ENCODE measurements at places on chromosomes 2 and 18.

GRCh38 chr2:237473878-237474441 lies 13.1 kb upstream of the MLPH start:
- no peak for DNase-seq

GRCh38 chr2:147681093-147681492 lies 163.7 kb upstream of the ACVR2A start:
- DNase-seq = no peak

GRCh38 chr2:120150040-120150482 lies 73.1 kb downstream of the TMEM185B start:
- DNase-seq = no peak

- DNase-seq = no peak
Observed at GRCh38 chr18:67957684-67958083, 441.2 kb upstream of the DSEL start.

DNA sequence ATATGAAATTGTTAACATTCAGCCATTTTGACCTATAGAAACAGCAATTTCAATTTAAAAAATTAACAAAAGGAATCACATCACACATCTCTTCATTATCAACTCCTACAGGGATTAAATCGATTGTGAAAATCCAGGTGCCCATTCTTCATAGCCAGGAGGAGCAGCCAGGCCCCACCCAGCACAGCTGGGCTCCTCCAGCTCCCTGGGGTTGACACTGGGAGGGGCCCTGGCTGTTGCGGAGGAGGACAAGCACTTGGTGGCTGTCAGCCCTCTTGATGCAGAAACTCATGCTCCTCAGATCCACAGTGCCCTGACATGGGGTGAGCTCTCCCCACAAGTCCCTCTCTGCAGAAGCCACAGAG lies 99.8 kb downstream of the FAM210A start:
- no peak for DNase-seq

GRCh38 chr18:34322365-34323289 lies 97.9 kb upstream of the NOL4 start:
- no peak for DNase-seq

DNA sequence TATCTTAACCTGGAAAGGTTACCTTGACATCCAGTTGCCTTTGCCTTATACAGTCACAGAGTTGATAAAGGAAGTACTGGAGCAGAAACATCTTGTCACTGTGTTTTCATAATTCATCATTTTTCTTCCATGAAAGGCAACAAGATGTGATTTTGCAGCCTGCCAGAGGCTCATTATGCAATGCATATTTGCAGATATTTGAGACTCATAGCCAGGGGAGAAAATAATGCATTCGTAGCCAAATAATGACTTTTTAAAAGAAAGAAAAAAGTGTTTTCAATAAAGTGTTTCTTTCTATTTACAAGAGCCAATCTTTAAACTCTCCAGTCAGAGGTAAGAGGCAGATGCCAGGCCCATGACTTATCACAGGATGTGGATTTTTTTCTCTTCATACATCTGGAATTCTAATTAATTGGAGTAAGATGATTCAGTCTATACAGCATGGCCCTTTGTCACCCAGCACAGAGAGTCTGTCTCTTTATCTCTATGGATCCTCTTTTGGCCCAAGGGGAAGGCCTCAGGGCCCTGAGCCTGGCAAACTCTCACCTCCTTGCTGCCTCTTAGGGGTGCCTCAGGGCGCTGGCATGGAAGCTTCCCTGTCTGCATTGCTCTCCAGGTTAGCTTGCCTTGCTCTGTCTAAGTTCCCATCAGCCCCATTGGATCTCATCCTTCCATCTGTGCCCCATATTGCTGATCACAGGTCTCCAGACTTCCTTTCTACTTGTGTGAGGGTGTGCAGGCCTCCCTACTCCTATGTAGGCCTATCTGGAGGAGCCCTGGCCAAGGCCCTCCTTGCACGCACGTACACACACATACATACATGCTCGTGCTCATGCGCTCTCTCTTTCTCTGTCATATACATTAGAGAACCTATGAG lies 247.7 kb downstream of the TPGS2 start:
- no peak for DNase-seq

- DNase-seq = no peak
Observed at GRCh38 chr2:121084130-121084680, 200.8 kb downstream of the TFCP2L1 start.

DNA sequence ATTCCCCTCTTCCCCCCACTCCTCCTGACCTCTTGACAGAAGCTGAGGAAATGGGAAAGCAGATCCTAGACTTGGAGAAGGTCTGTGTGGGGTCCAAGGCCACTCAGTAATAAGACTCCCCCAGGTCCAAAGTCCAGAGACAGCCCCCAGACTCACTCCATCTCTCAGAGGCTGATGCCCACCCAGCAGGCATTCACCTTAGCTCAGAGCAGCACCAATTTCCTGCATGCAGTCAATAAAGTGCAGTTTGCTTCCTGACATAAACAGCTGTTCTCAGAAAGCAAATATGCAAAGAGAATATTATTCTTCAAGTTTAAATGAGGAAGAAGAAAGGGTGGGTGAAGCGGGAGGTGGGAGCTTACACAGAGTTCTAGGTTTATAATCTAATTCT lies 84.1 kb upstream of the RTN4 start:
- no peak for DNase-seq

- DNase-seq = no peak
Observed at GRCh38 chr18:68800075-68800474, 2.2 kb downstream of the CCDC102B start.

GRCh38 chr2:182559623-182560022 lies 132.8 kb upstream of the PDE1A start:
- no peak for DNase-seq

- no peak for DNase-seq
Observed at GRCh38 chr2:18219676-18220075, 340.8 kb downstream of the RDH14 start.

DNA sequence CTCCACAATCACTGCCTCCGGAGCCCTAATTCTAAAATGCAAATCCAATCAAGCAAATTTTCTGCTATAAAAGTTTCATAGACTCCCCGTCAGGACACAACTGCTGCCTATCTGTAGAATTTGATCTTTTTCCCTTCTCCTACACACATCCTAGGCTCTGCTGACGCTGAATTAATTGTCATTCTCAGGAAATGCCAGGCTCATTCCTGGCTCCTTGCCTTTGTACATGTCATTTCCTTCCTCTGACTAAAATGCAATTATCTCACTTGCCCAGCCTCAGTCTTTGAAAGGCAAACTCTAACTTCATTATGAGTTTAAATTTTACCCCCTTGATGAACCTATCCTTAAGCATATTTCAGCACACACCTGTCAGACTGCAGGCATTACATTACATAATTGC lies 844.9 kb upstream of the CRIM1 start:
- DNase-seq = no peak

- no peak for DNase-seq
Observed at GRCh38 chr18:78542204-78542603, 437.4 kb upstream of the SALL3 start.

- peak; percentile 37 for DNase-seq
Observed at GRCh38 chr2:231674587-231675338, 33.6 kb upstream of the PTMA start.

- no peak for DNase-seq
Observed at GRCh38 chr2:708667-709066, 31.5 kb upstream of the TMEM18 start.

DNA sequence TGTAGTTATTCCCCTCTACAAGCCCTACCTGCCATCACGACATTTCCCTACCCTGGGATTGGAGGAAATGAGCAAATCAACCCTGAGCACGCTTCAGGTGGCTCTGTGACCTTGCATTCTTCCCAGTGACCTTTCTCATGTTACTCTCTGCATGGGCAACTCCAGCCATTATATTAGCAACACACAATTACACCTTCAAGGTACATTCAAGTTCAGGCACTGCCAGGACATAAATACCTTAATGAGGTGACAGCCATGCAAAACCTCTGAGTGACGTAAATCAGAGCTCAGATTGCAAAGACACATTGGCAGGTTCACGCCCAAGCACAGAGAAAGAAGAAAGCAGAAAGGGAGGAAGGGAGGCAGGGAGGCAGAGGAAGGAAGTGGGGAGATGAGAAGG lies 68.7 kb upstream of the ALK start:
- no peak for DNase-seq

DNA sequence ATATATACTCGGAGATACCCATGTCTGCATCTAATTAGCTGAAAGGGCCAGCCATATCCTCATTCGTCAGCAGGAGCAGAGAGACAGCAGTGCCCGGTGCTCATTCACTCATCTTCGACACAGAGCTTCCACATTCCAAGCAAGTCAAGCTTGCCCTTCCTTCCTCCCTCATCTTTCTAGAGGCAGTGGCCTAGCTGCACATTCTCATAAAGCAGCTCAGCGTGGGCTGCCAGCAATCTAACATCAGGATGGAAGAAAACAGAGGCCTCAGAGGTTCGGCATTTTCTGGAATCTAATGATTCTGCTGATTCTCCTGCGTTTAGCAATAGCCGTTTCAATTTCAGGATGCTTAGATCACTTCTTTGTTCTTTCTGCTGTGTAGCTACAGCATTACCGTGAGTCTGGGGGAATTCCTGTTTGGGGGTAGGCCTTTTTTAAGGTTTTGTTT lies 68.8 kb downstream of the CLHC1 start:
- DNase-seq = no peak

DNA sequence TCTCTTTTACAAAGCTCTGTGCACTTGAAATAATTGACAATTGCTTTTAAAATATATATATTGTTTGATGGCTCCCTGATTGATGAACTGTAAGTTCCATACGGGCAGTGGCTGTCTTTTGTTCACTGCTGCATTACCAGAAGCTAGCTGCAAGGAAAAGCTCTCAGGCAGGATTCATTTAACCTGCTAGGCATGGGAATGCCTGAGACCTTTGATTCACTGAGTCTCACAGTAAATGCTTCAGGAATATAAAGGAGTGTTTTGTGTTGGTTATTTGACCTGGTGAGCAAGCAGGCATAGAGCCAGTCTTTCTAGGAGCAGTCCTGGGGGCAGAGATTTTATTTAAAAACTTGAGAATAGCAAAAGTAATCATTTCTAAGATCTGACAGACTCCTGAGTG lies 193.2 kb upstream of the ITGA4 start:
- DNase-seq = no peak

DNA sequence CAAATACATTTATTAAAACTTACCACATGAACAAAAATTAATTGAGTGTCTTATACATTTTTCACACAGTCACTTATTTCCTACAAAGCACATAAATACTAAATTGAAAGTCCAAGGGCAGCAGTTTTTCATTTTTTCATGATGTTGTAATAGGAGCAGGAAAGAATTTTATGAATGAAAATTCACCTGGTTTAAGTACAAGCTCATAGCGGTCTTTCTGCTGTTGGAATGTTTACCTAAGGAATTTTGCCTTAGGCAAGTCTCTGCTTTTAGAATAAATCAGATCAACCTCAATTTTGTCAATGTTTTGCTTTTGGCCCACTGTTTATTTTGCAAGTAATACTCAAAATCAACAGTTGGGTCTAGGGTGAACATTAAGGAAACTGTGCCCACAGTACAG lies 40.0 kb downstream of the ETAA1 start:
- DNase-seq = no peak

DNA sequence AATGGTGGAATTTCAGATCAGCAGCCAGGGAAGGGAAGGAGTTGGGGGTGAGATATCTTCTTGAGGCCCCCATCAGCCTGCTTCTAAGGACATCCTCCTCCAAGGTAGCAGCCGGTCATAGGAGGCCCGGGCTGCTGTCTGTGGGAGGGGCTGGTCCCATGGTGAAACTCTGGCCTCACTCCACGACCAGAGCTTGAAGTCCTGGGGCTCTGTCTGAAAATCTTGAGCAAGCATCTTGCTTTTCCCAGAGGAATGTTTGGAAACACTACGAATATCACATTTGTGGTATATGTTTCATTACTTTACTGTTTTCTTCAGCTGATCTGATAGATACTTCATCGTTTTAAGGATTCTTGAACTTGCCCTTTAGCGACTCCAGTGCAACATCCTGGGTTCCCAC lies 103.7 kb downstream of the CTAGE1 start:
- DNase-seq = no peak

GRCh38 chr2:118844261-118845004 lies 3.0 kb downstream of the EN1 start:
- DNase-seq = no peak

DNA sequence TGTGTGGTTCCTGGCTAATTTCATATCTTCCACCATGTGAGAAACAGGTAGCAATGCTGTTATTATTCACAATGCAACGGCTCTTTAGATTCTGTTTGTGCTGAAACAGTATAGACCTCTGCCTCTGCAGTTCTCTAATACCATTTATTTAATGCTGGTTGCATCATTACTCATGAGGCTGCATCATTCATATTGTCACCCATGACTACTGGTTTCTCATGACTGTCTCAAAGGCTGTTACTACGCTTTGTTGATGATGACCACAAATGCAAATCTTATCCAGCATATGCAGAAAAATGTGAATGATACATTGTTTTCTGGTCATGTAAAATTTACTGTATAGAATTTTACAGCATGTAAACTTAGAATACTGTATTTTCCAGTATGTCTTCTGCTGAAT lies 22.5 kb downstream of the CAVIN2 start:
- no peak for DNase-seq

GRCh38 chr2:223820549-223820948 lies 16.8 kb downstream of the AP1S3 start:
- DNase-seq = no peak

GRCh38 chr2:11527001-11527400 lies 6.8 kb upstream of the GREB1 start:
- no peak for DNase-seq

- no peak for DNase-seq
Observed at GRCh38 chr2:41216978-41217377, 765.1 kb upstream of the SLC8A1 start.

GRCh38 chr2:30933496-30933895 lies 126.2 kb upstream of the CAPN13 start:
- DNase-seq = no peak

DNA sequence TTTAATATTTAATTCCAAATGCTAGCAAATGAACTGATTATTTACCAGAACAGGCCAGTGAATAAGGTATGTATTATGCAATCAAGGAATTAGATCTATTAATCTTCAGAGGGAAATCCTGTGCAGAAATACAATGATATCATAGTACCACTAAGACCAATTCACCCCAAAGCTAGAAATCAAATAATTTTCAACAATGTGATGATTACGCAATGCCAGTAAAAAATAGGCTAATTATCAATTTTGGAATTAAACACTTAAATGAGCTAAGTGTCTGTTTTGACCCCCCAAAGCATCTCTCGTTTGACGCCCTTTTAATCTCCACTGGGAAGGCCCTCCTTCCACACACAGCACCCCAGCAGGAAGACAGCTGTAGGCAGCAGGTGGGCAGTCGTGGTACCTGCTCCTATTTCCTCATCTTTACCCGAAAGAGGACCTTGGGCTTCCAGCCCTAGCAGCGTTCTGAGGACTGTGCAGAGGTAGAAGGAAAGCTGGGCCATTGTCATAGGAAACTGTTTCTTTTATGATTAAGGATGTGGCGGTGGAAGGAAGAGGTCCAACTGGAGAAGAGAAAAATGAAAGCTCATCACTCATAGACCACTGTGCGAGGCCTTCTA lies 84.7 kb downstream of the MBP start:
- DNase-seq = no peak

All from stimulated activated CD4-positive, alpha-beta T cell treated with anti-CD3 and anti-CD28 coated beads, Interleukin-2, amount 100 ng/mL, for 4 hours (primary cell).